ENCODE measurements at places on chromosomes 7 and 10. TPM values are rescaled to one million over a fixed set of nuclear protein-coding genes. Genes with fewer than 3 reads are reported as not detected.

DNA sequence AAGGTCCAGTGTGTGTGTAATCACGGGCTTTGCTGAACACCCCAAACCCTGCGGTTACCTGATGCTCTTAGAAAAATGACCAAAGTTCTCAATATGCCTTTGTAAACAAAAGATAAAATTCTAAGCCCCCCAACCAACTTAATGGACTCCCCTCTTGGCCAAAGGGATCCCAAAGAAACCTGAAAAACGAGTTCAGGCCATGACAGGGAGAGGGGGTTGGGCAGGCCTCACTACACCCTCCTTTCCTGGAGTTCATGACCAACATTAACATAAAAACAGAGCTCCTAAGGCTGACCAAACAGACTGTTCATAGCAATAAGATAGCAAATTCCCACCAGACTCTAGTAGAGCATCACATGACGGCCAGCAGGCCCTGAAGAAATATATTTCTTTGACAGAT lies 3.0 kb upstream of the VIPR2 start:
- peak; percentile 23 for DNase-seq

GRCh38 chr10:88802523-88803285 lies at the start of gene LIPM:
TSS of gene LIPM (plus strand) at chr10:88802730. CDS start at chr10:88802897, 167 bp downstream.
- DNase-seq: no peak

Gene TCTN3
- polyA plus RNA-seq: 44.6 TPM

Gene VIM
- polyA plus RNA-seq: 938 TPM

Gene ANKRD30A
- 1.2 TPM for polyA plus RNA-seq

Gene TAF3
- 7.0 TPM for polyA plus RNA-seq

Gene OR2A14
- not detected for polyA plus RNA-seq

Gene WNT8B
- 0.20 TPM for polyA plus RNA-seq
